Testis (tissue), 5 donors: ENCODE measurements at places on chromosomes 13 and 19. TPM values are rescaled to one million over a fixed set of nuclear protein-coding genes. Genes with fewer than 3 reads are reported as not detected.

KCNN1 gene
- 15.9 TPM for total RNA-seq

GIPR gene
- total RNA-seq: 0.16 TPM

LCP1 gene
- total RNA-seq: 48.7 TPM

CALR3 gene
- total RNA-seq: 40.6 TPM

FPR1 gene
- 1.4 TPM for total RNA-seq

- DNase-seq: no peak
- peaks cover 13% of the 10 kb centered on the region for H3K4me1 ChIP-seq
- no peaks in the 10 kb centered on the region for H3K27me3 ChIP-seq
- H3K27ac ChIP-seq: no peak overlapping the region
Measured at GRCh38 chr19:18669524-18669817, 14.0 kb upstream of the CRTC1 start.

- DNase-seq: no peak
- H3K27ac ChIP-seq: peak overlapping the region; percentile 82
- no peaks in the 10 kb centered on the region for H3K36me3 ChIP-seq
- no peaks in the 10 kb centered on the region for H3K27me3 ChIP-seq
- H3K4me1 ChIP-seq: peaks cover 9% of the 10 kb centered on the region
- H3K4me3 ChIP-seq: peak overlapping the region; percentile 88
Measured at GRCh38 chr19:50475736-50476223, 527 bp upstream of the EMC10 start.

DNA sequence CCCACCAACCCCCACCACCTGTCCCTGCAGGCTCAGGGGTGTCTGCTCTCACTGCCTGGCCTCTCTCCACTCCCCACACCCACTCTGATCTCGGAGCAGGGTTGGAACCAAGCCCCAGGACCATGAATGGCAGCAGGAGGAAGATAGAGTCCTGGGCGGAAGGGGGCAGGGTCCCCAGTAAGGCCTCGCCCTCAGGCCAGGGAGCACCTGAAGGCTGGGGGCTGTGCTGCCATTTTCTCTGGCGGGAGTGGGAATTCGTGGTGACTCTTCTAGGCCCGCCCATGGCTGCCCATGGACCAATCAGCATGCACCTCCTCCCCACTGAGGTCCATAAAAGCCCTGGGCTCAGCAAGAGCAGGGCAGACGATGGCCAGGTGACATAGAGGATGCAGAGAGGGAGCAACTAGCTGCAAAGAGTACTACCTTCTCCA, 25.0 kb downstream of the KBTBD6 start:
- no peaks in the 10 kb centered on the region for H3K27me3 ChIP-seq
- peak overlapping the region; percentile 29 for H3K4me3 ChIP-seq
- DNase-seq: peak; percentile 41
- no peaks in the 10 kb centered on the region for H3K4me1 ChIP-seq
- no peaks in the 10 kb centered on the region for H3K36me3 ChIP-seq

GRCh38 chr19:10419646-10420443, 493 bp upstream of the PDE4A start:
- peak; percentile 30 for DNase-seq
- no peaks in the 10 kb centered on the region for H3K36me3 ChIP-seq
- H3K27ac ChIP-seq: no peak overlapping the region
- H3K4me1 ChIP-seq: peaks cover 10% of the 10 kb centered on the region
- H3K27me3 ChIP-seq: no peaks in the 10 kb centered on the region

GRCh38 chr13:52848455-52849195, at the start of gene PCDH8:
Gene PCDH8, minus strand, starts transcription at chr13:52848640. Its CDS starts 204 bp downstream, at chr13:52848436.
- no peaks in the 10 kb centered on the region for H3K36me3 ChIP-seq
- no peaks in the 10 kb centered on the region for H3K27me3 ChIP-seq
- H3K27ac ChIP-seq: no peak within 1 kb of the TSS
- peak; percentile 56 for DNase-seq
- H3K4me3 ChIP-seq: no peak within 1 kb of the TSS

GRCh38 chr13:58379221-58379620, 747.7 kb downstream of the PCDH17 start:
- H3K36me3 ChIP-seq: no peaks in the 10 kb centered on the region
- no peaks in the 10 kb centered on the region for H3K27me3 ChIP-seq
- H3K4me3 ChIP-seq: no peak overlapping the region
- no peak for DNase-seq

DNA sequence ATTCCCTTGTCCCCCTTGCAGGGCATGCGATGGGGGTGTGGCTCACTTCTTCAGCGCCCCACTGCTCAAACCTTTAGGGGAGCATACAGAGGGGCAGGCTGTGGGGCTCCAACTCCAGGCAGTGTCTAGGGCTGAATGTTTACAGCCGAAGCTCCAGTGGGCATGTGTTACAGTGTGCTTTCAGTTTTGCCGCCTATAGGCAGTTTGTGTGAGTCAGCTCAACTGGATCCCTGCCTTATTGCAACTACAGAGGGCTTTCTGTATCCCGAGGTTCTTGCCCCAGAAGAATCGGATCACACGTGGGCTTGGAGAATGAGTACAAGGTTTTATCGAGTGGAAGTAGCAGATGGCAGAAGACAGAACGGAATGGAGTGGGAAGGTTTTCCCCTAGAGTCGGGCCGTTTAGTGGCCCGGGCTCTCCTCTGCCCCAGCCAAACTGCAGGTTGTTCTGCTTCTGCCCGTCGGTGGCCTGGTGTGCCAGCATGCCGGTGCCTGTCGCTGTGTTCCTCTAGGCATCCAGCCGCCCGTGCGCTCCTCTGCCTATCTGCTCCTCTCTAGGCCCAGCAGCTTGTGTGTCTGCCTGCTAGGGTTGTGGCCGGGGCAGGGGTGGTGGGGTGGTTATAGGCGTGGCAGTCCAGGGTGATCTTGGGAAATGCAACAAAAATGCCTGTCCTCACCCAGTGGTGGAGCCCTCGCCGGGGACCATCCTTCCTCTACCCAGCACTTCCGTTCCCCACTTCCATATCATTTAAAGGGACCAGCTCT, 435.9 kb upstream of the SGCG start:
- H3K4me3 ChIP-seq: no peak overlapping the region
- no peaks in the 10 kb centered on the region for H3K4me1 ChIP-seq
- no peak for DNase-seq
- no peaks in the 10 kb centered on the region for H3K36me3 ChIP-seq

DNA sequence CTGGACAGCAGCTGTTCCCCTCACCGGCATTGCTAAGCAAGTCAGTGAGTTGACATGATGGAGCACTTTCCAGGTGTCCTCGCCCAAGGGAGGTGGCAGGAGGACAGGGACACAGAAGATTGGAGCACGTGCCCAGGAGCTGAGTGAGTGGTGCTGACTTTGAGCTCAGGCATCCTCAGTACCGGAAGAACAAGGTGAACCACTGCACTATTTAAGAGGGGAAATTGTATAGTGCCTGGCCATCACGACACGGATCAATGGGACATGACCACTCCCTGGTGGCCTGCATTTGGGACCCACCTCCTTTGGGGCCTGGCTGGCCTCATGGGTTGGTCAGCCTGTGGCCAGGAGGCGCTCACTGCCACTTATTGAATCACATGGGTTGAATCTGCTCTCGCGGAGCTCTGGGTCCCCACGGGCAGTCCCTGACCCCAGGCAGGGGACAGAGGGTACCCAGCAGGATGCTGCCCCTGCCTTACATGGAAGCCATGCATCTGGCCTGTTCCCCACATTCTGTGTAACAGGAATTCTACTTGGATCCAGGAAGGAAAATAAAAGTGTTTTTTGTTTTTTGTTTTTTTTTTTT, 206.9 kb upstream of the ZNF536 start:
- H3K4me1 ChIP-seq: no peaks in the 10 kb centered on the region
- H3K4me3 ChIP-seq: no peak overlapping the region
- no peak for DNase-seq
- no peaks in the 10 kb centered on the region for H3K36me3 ChIP-seq

- no peaks in the 10 kb centered on the region for H3K4me1 ChIP-seq
- H3K27ac ChIP-seq: no peak overlapping the region
- no peak overlapping the region for H3K4me3 ChIP-seq
- H3K36me3 ChIP-seq: no peaks in the 10 kb centered on the region
- H3K27me3 ChIP-seq: no peaks in the 10 kb centered on the region
Measured at GRCh38 chr19:392375-392970, 16.5 kb downstream of the C2CD4C start.

DNA sequence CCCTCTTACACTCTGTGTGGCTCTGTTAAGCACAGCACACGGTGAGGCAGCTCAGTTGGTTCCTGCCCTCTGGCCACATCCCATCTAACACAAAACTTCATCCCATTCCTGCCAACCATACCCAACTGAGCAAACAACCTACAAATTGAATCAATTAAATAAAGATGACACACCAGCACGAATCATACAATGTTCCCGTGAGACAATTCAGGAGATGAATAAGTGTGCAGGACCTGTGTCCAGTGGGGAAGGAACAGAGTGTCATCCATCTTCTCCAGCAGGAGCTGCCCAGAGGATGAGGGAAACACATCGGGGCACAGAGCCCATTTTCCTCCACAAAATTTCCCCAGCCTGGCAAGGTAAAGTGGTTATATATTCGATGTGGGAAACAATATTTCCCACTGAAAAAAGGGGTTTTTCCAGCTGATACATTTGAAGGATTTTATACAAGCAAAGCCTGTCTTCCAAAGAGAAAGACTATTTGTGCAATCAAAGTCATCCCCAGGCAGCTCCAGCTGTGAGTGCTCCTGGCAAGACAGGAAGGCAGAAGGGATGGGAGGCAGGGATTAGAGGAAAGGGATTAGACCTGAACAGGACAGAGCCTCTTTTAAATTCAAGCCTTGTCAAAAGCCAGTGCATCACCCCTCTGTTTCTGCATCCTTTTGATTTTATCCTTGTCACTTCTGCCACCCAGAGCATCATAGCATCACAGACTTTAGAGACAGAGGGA, 240.2 kb downstream of the LHFPL6 start:
- no peak overlapping the region for H3K27ac ChIP-seq
- H3K36me3 ChIP-seq: no peaks in the 10 kb centered on the region
- no peak overlapping the region for H3K4me3 ChIP-seq
- H3K4me1 ChIP-seq: peaks cover 6% of the 10 kb centered on the region

DNA sequence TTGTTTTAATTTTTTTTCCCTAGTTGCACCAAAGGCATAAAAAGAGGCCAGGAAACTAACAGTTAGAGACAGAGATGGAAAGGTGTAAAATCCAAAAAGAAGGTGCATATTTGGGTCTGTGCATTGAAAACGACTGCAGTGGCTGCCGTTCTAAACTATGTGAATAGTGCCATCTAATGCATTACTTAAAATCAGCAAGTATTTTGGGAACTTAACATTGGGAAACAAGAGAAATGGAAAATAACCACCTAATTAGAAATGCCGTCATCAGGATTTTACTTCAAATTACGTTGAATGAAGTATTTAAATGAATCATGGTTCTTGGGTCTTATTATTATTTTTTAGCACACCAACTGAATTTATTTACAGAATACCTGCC, 189.5 kb upstream of the MIR17HG start:
- no peak for DNase-seq
- no peaks in the 10 kb centered on the region for H3K4me1 ChIP-seq
- no peaks in the 10 kb centered on the region for H3K27me3 ChIP-seq
- no peak overlapping the region for H3K27ac ChIP-seq

GRCh38 chr13:74633734-74634133, 499.5 kb upstream of the KLF12 start:
- no peaks in the 10 kb centered on the region for H3K4me1 ChIP-seq
- H3K27me3 ChIP-seq: no peaks in the 10 kb centered on the region
- H3K4me3 ChIP-seq: no peak overlapping the region
- no peak for DNase-seq
- no peak overlapping the region for H3K27ac ChIP-seq

DNA sequence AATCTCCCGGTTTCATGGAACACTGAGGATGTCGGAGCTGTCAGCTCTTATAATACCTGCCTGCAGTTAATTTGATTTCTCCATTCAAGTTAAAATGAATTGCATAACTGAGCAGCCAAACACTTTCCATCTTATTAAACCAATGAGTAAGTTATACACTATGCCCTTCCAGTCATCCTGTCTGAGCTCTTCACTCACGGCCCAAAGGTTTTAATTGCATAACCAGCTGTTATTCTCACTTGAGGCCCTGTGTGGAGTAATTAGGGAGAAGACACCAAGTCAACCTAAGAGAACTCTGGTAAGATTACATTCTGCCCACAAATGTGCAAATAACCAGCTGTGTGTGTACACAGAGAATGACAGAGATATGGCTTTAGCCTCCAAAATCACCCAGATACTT, 303.5 kb downstream of the TBC1D4 start:
- no peaks in the 10 kb centered on the region for H3K36me3 ChIP-seq
- no peak overlapping the region for H3K27ac ChIP-seq
- no peak overlapping the region for H3K4me3 ChIP-seq
- no peak for DNase-seq

DNA sequence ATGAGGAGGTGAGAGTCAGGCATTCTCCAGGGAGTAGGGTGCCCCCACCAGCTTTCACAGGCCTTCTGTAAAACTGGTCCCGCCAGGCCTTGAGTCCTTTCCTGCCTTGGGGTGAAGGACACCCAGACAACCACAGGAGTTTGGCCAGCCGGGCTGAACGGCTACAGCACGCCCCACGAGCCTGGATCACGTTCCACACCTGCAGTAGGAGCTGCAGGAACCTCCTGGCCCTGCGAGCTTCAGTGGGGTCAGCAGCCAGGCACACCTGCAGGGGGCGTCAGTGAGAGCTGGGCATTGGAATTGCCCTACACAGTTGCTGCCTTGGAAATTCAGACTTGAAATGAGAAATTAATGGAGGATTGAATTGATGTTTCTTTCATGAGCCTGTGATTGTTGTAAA, 45.7 kb downstream of the COL4A2 start:
- no peak overlapping the region for H3K27ac ChIP-seq
- no peak for DNase-seq
- H3K36me3 ChIP-seq: no peaks in the 10 kb centered on the region
- peaks cover 6% of the 10 kb centered on the region for H3K4me1 ChIP-seq

DNA sequence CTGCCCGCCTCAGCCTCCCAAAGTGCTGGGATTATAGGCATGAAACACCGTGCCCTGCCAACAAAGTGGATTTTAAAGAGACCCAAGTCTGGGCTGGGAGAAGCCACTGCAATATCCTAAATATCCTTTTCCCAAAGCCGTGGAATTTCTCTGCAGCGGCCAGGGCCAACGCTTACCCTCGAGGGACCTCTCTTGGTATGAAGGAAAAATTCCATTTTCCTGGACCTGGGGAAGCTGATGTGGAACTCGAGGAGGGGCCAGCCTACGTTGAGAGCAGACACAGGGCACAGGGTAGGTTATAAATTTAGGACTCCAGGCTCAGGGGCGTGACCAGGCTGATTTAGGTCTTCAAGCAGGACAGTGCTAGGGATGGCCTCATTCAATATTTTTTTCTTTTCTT, 17.7 kb upstream of the UPF1 start:
- H3K27ac ChIP-seq: no peak overlapping the region
- H3K27me3 ChIP-seq: no peaks in the 10 kb centered on the region
- no peaks in the 10 kb centered on the region for H3K4me1 ChIP-seq
